Activated CD8-positive, alpha-beta memory T cell treated with anti-CD3 and anti-CD28 coated beads, Interleukin-2, amount 50 U/mL, for 48 hours (primary cell): ENCODE measurements at places on chromosomes 16 and 17.
A peak's percentile ranks its signal among the peaks of the same experiment; 100 is the strongest.

- DNase-seq, result no peak
Measured at GRCh38 chr16:75271441-75272096, 20.1 kb upstream of the BCAR1 start.

DNA sequence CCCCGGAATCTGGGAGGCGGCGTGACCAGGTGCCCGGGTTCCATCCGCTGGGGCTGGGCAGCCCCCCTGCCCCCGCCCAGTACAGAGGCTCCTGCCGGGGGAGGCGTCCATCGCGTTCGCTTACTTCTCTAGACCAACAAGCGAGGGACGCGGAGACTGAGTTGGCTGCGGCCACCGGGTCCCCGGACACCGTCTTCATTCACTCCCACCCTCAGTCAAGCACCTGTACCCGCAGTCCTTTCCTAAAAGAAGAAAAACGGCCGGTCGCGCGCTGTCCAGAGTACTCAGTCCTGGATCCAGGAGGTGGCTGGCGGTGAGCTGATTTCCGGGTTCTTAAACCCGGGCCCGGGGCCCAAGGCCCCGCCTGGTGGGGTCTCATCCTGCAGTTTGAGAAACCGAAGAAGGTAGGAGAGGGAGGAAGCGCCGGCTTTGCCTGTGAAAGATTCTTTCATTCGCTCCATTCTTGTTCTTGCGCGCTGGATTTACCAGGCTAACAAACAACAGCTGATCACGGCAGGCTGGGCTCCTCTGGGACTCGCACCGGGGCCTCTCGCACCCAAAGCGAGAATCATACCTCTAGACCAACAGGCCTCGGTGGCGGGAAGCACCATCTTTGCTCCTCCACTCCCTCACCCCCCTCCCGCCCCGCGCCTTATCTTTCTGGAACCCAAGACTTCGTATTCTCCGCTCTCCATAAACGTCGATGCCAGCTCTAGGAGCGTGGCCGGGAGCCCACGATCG lies 17.4 kb upstream of the OR1F1 start:
- peak; percentile 75 for DNase-seq

- no peak for DNase-seq
Measured at GRCh38 chr16:74079232-74079586, 217.4 kb upstream of the PSMD7 start.

- no peak for DNase-seq
Measured at GRCh38 chr16:54336631-54337204, 50.1 kb upstream of the IRX3 start.

DNA sequence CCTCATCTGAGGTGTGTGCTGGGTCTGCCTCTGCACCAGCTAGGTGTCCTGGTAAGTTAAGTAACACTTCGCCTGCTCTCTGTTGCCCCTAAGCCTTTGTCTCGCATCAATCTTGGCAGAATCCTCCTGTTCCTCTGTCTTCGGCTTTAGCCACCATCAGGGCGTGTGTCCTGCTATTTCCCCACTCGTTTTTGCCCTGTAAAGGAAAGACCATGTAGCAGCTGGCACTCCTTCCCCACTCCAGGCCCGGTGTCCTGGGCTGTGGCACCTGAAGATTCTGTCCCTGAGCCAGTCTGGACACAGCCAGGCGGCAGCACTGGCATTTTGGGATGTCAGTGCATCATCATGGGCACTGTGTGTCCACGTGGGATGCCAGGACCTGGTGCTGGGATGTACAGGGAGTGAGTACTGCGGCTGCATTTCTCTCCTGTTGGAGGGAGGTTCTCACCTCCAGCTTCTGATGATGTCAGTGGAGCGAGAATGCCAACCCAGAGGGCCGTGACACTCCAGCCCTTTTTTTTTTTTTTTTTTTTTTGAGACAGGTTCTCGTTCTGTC lies 26.2 kb upstream of the FOXK2 start:
- DNase-seq, result no peak

GRCh38 chr17:35313875-35314409 lies 59.5 kb downstream of the SLFN11 start:
- DNase-seq, result peak; percentile 61

- no peak for DNase-seq
Measured at GRCh38 chr16:73052576-73052975, 4.6 kb upstream of the ZFHX3 start.

- DNase-seq, result peak; percentile 64
Measured at GRCh38 chr17:5249615-5250014, 15.0 kb upstream of the SCIMP start.

- DNase-seq, result no peak
Measured at GRCh38 chr17:55729484-55729883, 6.8 kb upstream of the TMEM100 start.

- DNase-seq, result peak; percentile 40
Measured at GRCh38 chr17:50771991-50772785, 4.9 kb upstream of the ANKRD40CL start.

GRCh38 chr16:4866586-4866985 lies 19.3 kb downstream of the UBN1 start:
- no peak for DNase-seq

GRCh38 chr16:84107921-84108320 lies 8.8 kb downstream of the MBTPS1 start:
- DNase-seq, result no peak

DNA sequence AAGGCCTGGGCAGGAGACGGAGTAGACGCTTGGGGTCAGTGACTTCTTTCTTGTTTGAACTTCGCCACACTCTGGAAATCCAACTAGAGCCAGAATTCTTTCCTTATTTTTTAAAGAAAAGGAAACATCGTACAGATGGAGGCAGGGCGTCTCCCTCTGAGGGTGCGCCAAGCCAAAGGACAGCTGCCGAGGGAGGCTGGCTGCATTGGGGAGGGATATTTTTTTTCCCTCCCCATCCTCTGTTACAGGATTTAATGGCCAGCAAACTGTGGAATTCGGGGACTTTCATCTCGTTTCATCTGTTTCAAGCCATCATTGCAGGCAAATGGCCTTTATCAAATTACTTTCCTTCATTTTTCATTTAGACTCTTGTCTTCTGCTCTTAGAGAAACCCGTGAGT lies 15.9 kb downstream of the CDK5R1 start:
- no peak for DNase-seq

- no peak for DNase-seq
Measured at GRCh38 chr16:75081179-75081859, 35.3 kb downstream of the LDHD start.

GRCh38 chr17:77735081-77735565 lies 223.4 kb upstream of the TNRC6C start:
- DNase-seq, result peak; percentile 30

DNA sequence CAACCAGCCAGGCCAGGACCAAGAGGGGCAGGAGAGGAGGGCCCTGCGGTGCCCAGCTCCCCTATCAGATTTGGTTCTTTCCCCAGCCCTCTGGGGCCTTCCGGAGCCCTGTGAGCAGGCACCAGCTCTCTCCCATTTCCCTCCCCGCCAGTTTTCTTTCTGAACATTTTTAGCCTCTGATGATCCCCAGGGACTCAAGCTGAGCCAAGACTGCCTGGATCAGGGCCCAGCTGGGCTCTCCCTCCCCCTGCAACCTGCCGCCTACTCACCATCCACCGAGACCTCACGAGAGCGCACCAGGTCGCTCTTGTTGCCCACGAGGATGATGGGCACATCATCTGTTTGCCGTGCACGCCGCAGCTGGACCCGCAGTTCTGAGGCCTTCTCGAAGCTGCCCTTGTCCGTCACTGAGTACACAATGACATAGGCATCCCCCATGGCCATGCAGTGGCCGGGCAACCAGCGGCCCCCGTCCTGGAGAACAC lies 2.0 kb downstream of the RRAD start:
- no peak for DNase-seq
